ENCODE measurements at places on chromosomes 6 and 20.

GRCh38 chr6:72783035-72783434 is 161.2 kb downstream of the KCNQ5 start:
- no peak for DNase-seq

DNA sequence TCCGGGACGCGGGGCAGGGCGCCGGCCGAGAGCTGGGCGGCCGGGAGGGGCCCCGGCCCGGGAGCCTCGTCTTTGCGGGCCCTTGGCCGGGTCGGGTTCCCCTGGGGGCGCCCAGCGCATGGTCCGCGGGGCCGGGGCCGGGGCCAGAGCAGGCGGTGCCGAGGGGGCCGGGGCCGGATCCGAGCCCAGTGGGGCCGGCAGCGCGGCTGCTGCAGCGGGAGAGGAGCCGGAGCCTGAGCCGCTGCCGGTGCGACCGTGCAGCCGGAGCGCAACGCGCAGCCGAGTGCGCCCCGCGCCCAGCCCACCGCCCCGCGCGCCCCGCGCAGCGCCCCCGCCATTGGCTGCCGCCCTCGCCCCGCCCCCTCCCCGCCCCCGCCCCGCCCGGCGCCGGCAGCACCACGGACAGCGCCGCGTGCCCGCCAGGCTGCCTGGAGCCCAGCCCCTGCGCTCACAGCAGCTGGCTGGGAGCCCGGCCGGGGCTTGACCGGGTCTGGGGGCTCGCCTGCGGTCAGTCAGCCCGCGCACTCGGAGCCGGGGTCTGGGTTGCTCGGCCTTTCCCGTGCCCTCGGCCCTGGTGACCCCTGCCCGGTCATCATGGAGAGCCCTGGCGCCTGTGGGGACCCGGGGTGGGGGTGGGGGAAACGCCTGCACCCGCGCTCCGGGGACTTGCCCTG is at the start of gene HRH3:
HRH3 (minus strand) TSS at position 287 of the 674 bp plus-strand sequence. CDS start 308 bp downstream, outside the sequence.
- DNase-seq, result no peak

DNA sequence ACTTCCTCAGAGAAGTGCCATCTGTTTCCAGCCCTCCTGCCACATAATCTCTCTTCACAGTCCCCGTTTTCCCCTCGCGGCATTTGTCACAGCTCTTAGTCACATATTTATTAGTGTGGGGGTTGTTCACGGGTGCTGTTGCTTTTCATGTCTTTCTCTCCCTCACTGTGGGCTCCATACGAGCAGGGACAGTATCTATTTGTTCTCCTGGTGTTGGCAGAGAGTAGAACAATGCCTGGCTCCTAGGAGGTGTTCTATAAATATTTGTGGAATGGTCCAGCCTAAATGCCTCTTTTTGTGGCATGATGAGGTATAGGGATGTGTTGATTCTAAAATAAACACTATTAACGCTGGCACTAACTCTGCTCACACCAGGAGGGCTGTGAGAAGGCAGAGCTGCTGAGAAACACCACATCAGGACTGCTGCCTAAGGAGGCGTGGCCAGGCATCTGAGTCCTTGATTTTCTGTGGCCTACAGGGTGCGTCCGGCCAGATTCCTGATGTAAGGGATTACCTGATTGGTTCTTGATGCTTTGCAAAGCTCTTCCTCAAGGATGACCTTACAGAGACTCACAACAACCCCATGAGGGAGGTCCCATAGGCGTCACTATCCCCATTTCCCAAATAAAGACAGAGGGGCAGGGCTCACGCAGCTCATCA is 219.8 kb upstream of the ARID1B start:
- DNase-seq, result no peak

GRCh38 chr6:76451926-76452709 is 379.7 kb upstream of the IMPG1 start:
- no peak for DNase-seq

DNA sequence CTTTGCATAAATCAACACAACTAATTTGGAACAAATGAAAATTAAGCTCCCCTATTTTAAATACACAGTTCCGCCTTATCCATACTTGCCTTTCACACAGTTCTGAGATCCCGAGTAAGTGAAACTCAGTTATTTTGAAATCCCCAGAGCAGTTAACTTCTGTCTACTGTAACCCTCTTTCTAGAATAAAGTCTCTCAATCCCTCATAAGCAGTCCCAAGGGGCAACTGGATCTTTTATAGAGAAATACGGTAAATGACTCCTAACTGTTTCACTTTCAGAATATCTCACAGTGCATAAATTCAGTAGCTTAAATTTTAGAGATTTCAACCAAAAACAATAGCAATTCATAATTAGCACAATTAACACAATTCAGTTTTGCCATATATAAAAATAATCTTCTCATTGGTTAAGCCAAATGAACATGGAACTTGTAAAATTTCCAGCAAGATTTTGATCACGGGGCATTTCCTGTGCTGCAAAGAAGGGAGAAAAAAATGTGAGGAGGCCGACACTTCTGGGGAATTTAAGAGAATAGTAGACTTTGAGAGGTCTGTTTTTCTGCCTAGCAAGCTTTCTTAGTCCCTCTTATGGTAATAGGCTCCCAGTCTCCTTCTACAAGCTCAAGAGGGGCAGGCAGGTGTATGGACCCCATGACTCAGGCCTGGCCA is 78.3 kb downstream of the KIF6 start:
- DNase-seq, result no peak

DNA sequence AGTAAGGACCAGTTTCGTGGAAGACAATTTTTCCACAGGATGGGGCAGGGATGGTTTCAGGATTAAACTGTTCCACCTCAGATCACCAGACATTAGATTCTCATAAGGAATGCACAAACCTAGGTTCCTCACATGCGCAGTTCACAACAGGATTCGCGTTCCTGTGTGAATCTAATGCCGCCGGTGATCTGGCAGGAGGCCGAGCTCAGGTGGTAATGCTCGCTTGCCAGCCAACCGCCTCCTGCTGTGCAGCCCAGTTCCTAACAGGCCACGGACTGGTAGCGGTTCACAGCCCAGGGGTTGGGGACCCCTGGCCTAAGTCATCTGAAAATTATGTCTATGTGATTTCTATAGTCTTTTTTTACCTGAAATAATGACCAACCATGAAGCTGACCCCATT is 217.5 kb downstream of the TMEM200A start:
- DNase-seq, result no peak

DNA sequence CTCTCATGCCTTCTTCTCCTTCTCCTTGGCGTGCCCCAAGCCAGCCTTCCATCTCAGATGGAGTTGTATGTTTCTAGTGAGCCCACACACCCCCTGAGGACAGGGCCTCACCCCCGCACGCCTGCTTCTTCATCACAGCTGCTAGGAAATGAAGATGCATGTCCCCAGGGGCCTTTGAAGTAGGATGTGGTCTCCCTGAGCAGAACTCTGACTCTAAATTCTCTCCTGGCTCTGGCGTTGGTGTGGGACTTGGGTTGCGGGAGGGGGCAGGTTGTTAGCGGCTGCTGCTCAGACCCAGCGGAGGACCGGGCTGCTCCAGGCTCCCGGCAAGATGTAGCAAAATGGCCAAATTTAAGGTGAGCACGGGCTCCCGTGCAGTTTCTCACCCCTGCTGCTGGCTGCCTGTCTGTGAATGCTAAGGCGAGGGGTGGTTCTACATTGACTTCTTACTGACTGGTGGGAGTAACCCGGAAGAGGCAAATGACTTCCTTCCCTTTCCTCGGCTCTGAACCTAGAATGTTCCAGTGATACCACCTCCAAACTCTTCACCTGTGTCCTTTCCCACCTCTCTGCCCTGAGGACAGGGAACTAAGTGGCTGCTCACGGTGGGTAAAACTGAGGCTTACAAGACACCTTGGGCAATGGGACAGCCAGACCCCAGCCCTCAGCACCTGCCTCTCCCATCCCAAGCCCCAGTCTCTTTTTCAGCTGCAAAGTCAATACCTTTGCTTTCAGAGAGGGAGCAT is 8.8 kb downstream of the SYNJ2 start:
- DNase-seq, result no peak

GRCh38 chr20:20211274-20211987 is 156.5 kb upstream of the INSM1 start:
- no peak for DNase-seq

DNA sequence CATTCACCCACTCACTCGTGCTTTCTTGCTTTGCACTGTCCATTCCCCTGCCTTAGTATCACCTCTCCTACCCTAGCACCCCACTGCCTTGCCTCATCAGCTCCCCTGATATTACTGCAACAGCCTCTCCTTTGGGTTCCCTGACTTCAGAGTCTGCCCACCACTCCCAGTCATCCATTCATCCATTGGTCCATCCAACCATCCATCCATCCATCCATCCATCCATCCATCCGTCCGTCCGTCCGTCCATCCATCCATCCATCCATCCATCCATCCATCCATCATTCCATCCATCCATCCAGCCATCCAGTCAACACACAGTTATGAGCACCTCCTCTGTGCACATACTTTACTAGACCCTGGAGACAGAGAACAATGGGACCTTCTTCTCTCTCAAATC is 22.9 kb upstream of the FAM83D start:
- no peak for DNase-seq

GRCh38 chr6:149273318-149273717 is 44.2 kb upstream of the TAB2 start:
- DNase-seq, result no peak

- no peak for DNase-seq
Measured at GRCh38 chr20:23118144-23118543, 32.0 kb upstream of the CD93 start.

DNA sequence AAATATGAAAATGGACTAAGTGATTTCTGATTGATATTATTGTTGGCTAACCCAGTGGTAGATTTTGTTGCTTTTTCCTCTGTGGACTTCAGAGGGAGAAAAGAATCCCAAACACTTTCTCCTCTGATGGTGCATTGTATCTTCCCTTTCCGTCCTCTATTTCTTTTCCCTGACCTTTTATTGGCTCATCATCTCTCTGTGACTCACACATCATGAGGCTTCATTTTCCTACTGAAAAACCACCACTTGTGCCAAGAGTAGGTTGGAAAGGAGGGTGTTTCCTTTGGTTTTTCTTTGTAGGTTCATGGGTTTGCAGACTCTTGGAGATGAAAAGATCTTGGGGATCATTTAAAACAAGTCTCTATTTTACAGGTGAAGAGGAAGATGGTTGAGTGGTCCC is 311.7 kb upstream of the JAG1 start:
- no peak for DNase-seq

- no peak for DNase-seq
Measured at GRCh38 chr6:119612911-119613381, 263.4 kb upstream of the MAN1A1 start.

DNA sequence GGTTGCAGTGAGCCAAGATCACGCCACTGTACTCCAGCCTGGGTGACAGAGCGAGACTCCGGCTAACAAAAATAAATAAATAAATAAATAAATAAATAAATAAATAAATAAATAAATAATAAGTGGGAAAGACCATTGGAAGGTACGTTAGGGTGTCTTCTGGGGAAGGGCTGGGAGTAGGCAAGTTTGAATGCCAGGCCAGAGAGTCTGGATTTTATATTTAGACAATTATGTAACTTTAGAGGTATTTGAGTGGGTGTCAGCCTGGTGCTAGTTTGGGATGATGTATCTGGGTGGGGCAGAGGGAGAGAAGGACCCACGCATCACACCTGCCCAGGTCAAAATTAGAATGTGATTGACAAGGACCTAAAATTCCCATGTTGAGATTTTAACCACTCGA is 108.5 kb upstream of the PRND start:
- no peak for DNase-seq

GRCh38 chr6:150263765-150264404 is 104.9 kb upstream of the IYD start:
- DNase-seq, result no peak

GRCh38 chr6:155493694-155494143 is 38.1 kb upstream of the NOX3 start:
- no peak for DNase-seq

- no peak for DNase-seq
Measured at GRCh38 chr6:147821295-147821897, 312.9 kb downstream of the SAMD5 start.

DNA sequence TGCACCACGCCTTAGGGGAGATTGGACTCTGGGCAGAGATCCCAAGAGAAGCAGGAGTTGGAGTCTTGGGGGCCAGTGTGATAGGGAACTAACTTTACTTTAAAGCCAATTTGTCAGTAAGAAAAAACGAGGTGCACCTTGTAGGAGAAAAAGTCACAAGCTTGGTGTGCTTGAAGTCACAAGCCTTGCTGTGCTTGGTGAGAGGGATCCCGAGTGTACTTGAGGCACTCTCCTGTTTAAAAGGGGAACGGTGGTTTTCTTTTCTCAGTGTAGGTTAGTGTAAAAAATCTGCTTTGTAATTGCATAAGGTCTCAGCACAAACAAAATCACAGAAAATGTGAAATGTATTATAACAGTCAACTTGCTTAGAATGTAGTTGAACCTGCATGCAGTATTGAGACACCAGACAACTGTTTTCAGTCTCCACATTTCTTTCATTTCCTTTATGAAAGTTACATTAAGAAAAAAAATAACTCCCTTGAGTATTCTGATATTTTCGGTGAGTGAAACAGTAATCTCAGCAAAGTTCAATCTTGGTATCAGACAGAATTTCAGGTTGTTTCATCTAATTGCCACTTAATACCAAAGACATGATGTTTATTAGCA is 111.1 kb upstream of the DUSP22 start:
- DNase-seq, result no peak

DNA sequence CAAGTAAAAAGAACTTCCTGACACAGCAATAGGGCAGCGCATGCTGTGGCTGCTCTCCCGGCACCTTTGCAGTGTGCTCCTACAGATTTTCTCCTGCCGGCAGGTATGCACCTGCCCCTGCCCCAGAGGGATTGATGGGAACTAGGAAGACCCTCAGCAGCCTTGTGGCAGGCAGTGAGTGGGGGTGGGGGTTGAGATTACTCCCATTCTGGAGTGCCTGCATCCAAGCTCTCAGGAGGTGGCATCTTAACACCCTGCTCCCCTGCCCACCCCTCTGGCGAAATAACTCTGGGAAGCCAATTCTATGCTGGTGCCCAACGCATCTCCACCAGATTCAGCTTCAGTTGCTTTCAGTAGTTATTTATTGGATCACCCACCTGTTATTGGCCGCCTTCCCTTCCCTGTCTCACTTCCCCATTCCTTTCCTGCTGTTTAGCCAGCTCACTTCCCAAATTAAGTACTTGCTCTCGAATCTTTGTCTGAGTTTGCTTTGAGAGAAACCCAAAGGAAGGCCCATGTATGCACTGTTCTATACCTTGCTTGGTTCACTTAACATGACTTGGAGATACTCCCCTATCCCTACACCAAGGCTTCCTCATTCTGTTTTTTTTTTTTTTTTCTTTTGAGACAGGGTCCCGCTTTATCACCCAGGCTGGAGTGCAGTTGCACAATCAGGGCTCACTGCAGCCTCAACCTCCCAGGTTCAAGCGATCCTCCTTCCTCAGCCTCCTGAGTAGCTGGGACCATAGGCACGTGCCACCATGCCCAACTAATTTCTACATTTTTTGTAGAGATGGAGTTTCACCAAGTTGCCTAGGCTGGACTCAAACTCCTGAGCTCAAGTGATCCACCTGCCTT is 29.3 kb upstream of the SLC23A2 start:
- no peak for DNase-seq

DNA sequence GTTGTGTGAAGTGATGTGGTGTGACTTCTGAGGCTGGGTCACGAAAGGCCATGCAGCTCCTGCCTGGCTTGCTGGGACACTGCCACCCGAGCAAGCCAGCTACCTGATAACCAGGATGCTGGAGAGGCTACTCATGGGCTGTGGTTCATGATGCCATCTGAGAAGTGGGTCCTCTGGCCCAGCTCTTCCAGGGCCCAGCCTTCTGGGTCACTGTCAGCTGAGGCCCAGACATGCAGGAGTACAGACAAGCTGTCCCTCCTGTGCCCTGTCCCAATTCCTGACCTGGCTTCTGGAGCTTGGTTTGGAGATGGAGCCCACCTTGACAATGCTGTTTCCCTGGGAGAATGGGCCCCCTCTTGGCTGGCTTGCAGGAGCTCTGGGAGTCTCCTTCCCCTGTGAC is 87.0 kb downstream of the DHX35 start:
- DNase-seq, result no peak

Measured in T-helper 22 cell (primary cell).